Activated CD4-positive, alpha-beta T cell treated with anti-CD3 and anti-CD28 coated beads for 4 hours (primary cell): ENCODE measurements at places on chromosomes 11 and 22.

DNA sequence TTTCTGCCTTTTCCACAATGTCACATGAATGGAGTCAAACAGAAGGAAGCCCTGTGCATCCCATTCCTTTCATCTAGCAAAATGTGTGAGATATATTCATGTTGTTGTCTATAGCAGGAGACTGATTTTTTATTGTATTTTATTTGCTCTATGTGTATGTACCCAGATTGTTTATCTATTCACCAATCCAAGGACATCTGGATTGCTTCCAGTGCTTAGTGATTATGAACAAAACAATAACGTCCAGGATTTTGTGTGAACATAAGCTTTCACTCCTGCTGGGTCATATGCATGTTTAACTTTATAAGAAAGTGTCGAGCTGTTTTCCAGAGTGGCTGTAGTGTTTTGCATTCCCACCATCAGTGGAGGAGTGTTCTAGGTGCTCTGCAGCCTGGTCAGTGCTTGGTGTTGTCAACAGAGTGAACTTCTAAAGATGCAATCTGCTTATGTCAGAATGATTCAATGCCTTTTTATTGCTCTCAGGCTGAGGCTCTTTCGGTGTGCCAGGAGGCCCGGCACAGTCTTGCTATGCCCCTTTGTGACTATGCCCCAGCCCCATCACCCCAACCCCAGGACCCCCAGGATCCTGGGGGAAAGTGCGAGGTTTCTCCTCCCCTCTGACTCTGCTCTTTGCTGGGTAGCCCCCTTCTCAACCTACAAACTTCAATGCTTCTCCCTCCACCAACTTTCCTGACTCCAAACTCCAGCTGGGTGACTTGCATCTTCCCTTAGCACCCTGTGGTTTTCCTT lies 19.9 kb upstream of the SYT13 start:
- DNase-seq: no peak

GRCh38 chr11:72735495-72736027 lies 16.6 kb downstream of the ARAP1 start:
- no peak for DNase-seq

DNA sequence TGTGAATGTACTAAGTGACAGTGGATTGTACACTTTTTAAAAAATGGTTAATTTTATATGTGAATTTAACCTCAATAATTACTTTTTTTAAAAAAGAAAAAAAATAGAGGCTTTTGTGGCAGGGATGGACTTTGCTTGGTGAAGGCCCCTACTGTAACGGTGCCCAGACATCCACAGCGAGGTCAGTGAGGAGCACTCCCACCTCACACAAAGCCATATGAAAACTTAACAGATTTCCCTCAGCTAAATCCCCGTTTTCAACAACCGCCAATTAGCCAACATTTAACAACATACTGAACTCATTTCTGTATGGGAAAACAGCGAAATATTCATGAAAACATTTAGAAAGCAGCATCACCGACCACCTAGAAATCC lies 642 bp upstream of the C11orf58 start:
- no peak for DNase-seq

DNA sequence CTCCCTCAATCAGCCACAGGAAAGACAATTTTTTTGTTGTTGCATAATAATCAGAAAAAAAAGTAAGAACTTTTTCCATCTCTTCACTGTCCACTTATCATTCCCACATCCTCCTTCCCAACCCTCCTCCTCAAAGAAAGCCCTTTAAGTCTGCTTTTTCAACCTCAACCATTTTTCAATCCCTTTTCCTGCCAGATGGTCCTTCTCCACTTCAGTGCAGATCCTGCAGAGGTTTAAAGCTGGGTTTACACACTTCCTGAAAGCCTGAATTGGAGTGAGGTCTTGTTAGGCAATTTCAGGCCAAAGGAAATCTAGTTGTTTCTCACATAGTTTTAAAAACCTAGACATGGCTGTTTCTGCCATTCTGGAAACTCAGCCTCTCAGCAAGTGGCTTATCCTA lies 78.3 kb downstream of the RPL27A start:
- DNase-seq: no peak

DNA sequence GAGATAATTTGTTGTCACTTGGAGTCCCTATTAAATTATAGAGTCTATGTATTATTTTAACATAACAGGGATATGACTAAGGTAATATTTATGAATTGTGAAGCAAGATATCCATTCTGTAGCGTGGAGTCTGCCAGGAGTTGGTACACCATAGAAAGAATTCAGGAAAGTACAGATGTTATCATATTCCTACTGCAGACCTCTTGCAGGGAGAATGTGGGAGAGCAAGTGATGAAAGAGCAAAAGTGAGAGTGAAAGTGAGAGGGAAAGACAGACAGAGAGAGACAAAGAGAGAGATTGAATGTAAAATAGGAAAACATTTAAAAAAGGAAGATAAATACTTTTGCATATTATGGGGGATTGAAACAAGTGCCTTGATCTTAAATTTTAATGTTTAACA lies 468.8 kb downstream of the CNTN5 start:
- DNase-seq: no peak

DNA sequence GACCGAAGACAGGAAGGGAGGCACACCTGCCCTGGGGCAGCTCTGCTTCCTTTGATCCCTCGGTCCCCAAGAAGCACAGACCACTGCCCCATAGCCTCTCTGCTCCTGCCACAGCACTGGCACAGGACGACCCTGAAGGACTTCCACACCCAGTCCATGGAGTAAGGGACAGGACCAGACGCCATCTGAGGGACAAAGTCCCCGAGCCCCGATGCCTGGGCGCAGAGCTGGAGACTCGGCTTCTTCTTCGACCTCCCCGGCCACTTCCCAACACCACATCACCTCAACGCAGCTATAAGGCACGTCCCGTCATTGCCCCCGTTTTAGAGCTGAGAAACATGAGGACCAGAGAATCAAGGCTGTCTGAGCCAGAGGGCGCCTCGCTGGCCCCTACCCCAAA lies 310.5 kb downstream of the BRD1 start:
- DNase-seq: no peak

DNA sequence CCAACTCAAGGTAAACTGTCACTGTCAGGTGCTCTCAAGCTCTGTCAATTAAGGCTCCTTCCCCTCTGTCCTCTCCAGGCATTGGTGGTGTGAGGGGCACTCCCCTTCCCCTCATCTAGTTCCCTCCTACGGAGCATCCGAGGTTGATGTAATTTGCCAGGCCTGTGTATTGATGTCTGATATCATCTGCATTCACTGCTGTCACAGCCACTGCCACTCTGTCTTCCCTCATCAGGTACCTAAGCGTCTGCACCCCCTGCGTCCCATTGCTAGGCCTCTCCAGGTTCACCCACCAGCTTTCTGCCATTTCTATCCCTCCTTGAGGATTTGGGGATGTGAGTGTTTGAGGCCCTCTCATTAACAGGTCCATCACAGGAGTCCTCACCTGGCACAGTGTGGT lies 50.0 kb upstream of the SYT13 start:
- no peak for DNase-seq

- no peak for DNase-seq
Observed at GRCh38 chr11:65538915-65539743, 14.2 kb downstream of the SCYL1 start.

GRCh38 chr11:80297858-80298632 lies 857.2 kb upstream of the TENM4 start:
- no peak for DNase-seq

- DNase-seq: no peak
Observed at GRCh38 chr11:2534134-2534956, 89.5 kb downstream of the KCNQ1 start.

- no peak for DNase-seq
Observed at GRCh38 chr22:28013611-28014010, 94.6 kb upstream of the PITPNB start.

- DNase-seq: peak; percentile 70
Observed at GRCh38 chr11:126355324-126355925, at the start of gene ST3GAL4. Gene ST3GAL4, plus strand, starts transcription at chr11:126355686. Its CDS starts 50,470 bp downstream, at chr11:126406156.

- DNase-seq: no peak
Observed at GRCh38 chr11:57303280-57303989, 21.3 kb downstream of the TNKS1BP1 start.

- DNase-seq: no peak
Observed at GRCh38 chr11:116329354-116330090, 443.3 kb downstream of the BUD13 start.

GRCh38 chr22:32991353-32992101 lies 66.7 kb downstream of the SYN3 start:
- DNase-seq: no peak

GRCh38 chr11:37558619-37559210 lies 960.7 kb upstream of the RAG2 start:
- DNase-seq: no peak

- DNase-seq: no peak
Observed at GRCh38 chr11:130467116-130467900, 18.9 kb downstream of the ADAMTS15 start.

DNA sequence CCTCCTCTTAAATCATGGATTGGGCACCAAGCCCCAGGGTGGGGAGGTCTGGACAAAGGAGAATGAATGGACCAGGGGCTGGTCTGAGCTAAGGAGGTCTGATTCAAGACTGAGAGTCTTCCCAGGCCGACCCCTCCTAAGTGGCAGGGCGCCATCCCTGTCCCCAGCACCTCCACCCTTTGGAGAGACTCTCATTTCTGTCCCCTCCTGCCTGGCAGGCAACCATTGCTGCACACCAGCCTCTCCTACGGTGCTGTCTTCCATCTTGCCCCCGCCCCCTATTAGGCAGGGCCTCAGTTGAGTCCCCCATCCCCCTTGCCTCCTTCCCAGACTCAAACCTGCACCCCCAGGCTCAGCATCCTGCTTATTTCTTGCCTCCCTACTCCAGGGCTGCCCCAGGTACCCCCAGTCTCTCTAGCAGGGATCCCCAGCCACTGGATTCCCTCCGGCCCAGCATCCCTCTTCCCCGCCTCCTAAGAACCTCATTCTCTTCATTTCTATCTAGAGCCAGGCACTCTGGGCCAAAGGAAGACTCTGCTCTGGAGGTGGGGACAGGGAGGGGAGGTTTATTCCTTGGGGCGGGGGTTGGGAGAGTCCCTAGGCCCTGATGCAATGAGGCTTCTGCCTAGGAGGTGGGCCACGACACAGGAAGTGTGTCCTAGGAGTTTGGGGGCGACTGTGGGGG lies 1.7 kb upstream of the RCOR2 start:
- no peak for DNase-seq

- DNase-seq: no peak
Observed at GRCh38 chr11:17905477-17905876, 107.4 kb downstream of the SERGEF start.

- no peak for DNase-seq
Observed at GRCh38 chr11:86578727-86579405, 93.5 kb downstream of the ME3 start.

- no peak for DNase-seq
Observed at GRCh38 chr11:82718307-82718706, 15.4 kb downstream of the FAM181B start.

GRCh38 chr22:30492144-30492543 lies 13.4 kb downstream of the SEC14L4 start:
- DNase-seq: no peak

DNA sequence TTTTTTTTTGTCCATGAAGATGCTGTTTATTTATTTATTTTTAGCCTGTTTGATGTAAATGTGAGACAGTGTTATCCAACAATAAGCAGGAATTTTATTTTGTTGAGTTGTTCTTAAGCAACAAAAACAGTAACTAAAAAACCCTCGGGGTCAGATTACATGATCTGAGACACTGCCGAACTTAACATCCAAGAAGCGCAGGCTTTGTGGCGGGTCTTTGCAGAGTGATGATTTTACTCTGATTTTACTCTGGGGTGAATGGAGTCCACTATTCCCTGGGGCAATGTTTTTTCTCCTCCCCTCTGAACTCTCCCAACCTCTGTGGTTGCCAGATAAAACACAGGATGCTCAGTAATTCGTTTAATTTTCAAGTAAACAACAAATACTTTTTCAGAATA lies 450.1 kb upstream of the B3GAT1 start:
- no peak for DNase-seq

- DNase-seq: no peak
Observed at GRCh38 chr22:50444663-50445062, 30.2 kb downstream of the SBF1 start.

DNA sequence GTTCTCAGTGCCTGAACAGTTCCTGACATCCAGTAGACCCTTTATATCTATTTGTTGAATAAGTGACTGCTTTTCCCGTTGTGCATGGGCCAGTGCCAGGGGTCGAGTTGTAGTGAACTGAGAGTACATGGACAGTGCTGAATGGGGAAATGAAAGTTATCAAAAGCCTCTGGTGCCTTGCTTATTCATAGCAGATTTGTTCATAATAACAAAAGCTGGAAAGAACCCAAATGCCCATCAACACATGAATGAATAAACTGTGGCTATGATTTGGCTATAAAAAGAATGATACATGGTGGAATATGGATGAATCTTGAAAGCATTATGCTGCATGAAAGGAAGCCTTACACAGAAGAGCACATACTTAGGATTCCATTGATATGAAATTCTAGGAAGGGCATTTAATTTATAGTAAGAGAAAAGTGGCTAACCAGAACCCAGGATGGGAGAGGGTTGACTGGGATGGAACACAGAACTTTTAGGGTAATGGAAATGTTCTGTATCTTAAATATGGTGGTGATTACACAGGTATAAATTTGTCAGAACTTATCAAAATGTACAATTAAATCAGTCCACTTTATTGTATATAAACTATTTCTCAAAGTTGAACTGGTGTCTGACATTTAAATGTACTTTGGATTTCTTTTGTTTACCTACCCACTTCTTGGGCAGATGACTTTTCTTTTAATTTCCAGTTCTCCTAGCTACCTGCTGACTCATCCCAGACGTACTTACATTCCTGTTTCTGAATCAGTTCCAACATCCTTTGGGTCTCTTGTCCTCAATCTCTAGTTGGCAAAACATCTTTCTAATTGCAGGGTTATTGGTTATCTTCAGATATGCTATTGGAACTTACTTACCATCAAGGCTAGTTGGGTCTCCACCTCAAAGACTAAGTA lies 42.8 kb downstream of the PACS1 start:
- DNase-seq: no peak

DNA sequence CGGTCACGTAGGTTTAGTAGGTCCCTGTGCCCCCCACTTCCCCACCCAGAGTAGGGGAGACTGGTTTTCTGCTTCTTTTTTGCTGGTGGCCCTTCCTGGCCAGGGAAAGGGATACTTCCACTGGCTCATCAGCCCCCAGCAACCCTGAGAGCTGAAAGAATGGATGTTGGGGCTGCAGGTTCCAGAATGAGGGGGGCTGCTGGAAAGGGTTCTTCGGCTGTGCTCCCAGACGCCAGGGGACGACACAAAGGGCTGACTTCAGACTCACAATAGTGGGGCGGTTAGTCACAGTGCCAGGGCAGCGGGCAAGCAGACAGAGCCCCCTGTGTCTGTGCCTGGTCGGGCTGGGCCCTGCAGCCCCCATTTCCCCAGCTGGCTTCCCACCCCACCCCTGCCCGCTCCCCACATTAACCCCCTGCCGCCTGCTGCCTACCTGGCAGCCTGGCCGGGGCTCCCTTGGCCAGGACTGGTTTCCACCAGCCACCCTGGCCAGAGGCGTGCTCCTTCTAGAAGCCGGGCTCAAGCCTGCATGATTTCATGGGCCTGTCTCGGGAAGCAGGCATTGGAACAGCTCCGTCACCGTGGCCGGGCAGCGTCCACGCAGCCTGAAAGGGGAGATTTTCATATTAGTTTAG lies 79.1 kb upstream of the WNT7B start:
- no peak for DNase-seq

GRCh38 chr11:114353443-114353842 lies 46.9 kb downstream of the C11orf71 start:
- no peak for DNase-seq

GRCh38 chr11:34601609-34602008 lies 19.3 kb upstream of the EHF start:
- DNase-seq: no peak

- DNase-seq: no peak
Observed at GRCh38 chr11:75827562-75827961, 12.6 kb downstream of the UVRAG start.

- DNase-seq: no peak
Observed at GRCh38 chr11:119793335-119793984, 64.5 kb upstream of the NECTIN1 start.
